ENCODE measurements at places on chromosomes 5 and 9. TPM values are rescaled to one million over a fixed set of nuclear protein-coding genes. Genes with fewer than 3 reads are reported as not detected.

The SPINK7 gene
- total RNA-seq = not detected

DNA sequence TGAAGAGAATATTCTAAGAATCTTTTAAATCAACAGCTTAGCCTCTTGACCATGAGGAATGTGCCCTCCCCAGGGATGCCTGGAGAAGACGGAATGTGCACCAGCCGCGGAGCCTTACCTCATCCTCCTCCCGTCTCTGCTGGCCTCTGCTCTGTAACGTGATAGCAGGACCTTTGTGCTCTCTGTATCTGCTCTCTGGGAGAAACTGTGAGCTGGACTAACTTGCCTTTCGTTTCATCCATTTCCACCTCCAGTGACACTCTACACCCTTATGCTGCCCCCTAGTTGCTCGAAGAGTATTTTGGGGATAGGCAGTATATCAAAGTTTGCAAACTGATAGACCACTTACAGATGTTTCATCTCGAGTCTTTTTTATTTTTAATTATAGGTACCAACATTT is 141.4 kb downstream of the NPR3 start:
- H3K4me3 ChIP-seq = no peak overlapping the region
- H3K27ac ChIP-seq = peak overlapping the region; percentile 60
- no peaks in the 10 kb centered on the region for H3K36me3 ChIP-seq
- H3K4me1 ChIP-seq = peaks cover 47% of the 10 kb centered on the region
- H3K27me3 ChIP-seq = peaks cover 50% of the 10 kb centered on the region
- no peak for DNase-seq

The RARS1 gene
- total RNA-seq = 87.6 TPM

The DMRT3 gene
- total RNA-seq = not detected

- DNase-seq = no peak
- H3K4me3 ChIP-seq = no peak overlapping the region
- peaks cover 40% of the 10 kb centered on the region for H3K4me1 ChIP-seq
- no peaks in the 10 kb centered on the region for H3K27me3 ChIP-seq
- H3K36me3 ChIP-seq = no peaks in the 10 kb centered on the region
- no peak overlapping the region for H3K27ac ChIP-seq
These were observed 210.5 kb downstream of the FSTL4 start for GRCh38 chr5:133401731-133402347.

The OCLN gene
- 7.9 TPM for total RNA-seq

GRCh38 chr9:81683704-81684103 is 5.6 kb downstream of the TLE1 start:
- peaks cover 5% of the 10 kb centered on the region for H3K27me3 ChIP-seq
- H3K4me3 ChIP-seq = no peak overlapping the region
- H3K27ac ChIP-seq = no peak overlapping the region
- DNase-seq = no peak
- peaks cover 22% of the 10 kb centered on the region for H3K4me1 ChIP-seq

- peak within 1 kb of the TSS; percentile 97 for H3K27ac ChIP-seq
- DNase-seq = peak; percentile 96
These were observed at the start of gene IER5L for GRCh38 chr9:129177791-129178567. TSS of gene IER5L (minus strand) at chr9:129178261. CDS start at chr9:129178052, 209 bp downstream.

The TMEM174 gene
- not detected for total RNA-seq

GRCh38 chr5:175034924-175035323 is 310.5 kb downstream of the MSX2 start:
- no peak overlapping the region for H3K27ac ChIP-seq
- peaks cover 2% of the 10 kb centered on the region for H3K36me3 ChIP-seq
- H3K4me1 ChIP-seq = peaks cover 13% of the 10 kb centered on the region
- no peak for DNase-seq
- H3K27me3 ChIP-seq = no peaks in the 10 kb centered on the region
- H3K4me3 ChIP-seq = no peak overlapping the region

Measured in neural crest cell (in vitro differentiated cells).